ENCODE measurements at places on chromosomes 2 and 18.

DNA sequence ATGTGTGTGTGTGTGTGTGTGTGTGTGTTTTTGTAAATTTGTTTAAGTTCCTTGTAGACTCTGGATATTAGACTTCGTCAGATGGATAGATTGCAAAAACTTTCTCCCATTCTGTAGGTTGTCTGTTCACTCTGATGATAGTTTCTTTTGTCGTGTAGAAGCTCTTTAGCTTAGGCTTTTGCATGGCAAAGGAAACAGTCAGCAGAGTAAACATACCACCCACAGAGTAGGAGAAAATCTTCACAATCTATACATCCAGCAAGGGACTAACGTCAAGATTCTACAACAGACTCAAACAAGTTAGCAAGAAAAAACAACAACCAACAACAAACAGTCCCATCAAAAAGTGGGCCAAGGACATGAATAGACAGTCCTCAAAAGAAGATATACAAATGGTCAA is 336.7 kb upstream of the ATP5MC3 start:
- DNase-seq: no peak

- DNase-seq: no peak
Measured at GRCh38 chr2:16700551-16701259, 35.1 kb upstream of the CYRIA start.

DNA sequence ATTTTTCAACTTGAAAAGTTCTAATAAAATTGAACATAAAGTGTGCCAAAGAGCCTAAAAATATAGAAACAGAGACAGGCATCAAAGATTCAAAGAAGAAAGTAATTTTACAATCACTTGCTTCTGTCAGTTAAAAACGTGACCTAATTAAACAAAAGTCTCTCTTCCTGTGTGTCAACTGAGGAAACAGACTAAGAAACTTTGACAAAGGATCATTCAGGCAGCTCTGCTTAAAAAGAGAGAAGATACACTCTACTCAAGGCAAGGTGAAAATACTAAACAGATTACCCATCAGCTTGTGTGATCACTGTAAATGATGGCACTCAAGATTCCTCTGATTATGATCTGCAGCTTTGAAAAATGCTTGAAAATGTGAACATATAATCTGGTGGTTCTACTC is 47.8 kb downstream of the DYM start:
- DNase-seq: peak; percentile 16

DNA sequence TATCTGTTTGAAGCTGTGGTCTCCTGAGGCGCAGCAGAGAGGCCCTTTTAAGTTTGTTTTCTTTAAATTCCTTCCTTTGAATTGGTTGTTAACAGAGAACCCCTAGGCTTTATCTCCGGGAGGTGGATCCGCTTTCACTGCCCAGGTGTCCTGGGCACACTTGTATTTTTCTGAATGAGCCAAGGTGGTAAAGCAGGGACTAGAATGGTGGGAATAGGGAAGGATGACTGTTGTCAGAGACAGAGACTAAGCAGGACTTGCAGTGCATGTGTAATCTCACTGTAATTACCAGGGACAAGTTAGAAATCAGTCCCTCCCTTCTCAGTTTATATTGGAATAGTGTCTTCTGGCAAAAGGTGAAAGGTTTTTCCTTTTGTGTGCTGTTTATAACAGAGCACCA is 72.8 kb downstream of the PHLPP1 start:
- no peak for DNase-seq

- no peak for DNase-seq
Measured at GRCh38 chr2:201987426-201987825, 46.2 kb upstream of the FZD7 start.

- peak; percentile 84 for DNase-seq
Measured at GRCh38 chr2:233566141-233566956, at the start of gene USP40. Gene USP40 (minus strand): TSS chr2:233566782. CDS start chr2:233565554, 1,228 bp downstream.

GRCh38 chr2:69902213-69902922 is 8.6 kb downstream of the SNRNP27 start:
- no peak for DNase-seq

- DNase-seq: peak; percentile 24
Measured at GRCh38 chr18:75048776-75049454, 160.0 kb downstream of the PTGR3 start.

- no peak for DNase-seq
Measured at GRCh38 chr2:170817093-170818035, 677 bp downstream of the GAD1 start.

DNA sequence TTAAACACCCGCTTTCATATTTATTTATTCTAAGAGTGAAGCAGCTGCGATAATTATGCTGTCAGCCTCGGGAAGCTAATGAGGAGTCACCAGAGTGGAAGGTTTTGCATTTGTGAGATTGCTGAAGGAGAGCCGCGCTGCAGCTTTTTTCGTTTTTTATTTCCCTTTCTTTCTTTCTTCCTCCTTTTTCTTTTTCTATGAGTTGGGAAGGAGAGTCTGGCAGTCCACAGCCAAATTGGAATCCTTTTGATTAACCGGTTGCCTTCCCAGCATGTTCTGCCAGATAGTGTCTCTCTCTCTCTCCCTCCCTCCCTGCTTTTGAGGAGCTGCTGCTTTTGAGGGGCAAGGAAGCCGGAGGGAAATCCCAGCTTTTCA is 82.1 kb downstream of the CDK15 start:
- no peak for DNase-seq

- DNase-seq: peak; percentile 11
Measured at GRCh38 chr2:72605836-72606442, 219.9 kb downstream of the EXOC6B start.
